ENCODE measurements at places on chromosomes 7 and 10.

GRCh38 chr7:105191331-105191730 lies 177.3 kb downstream of the KMT2E start:
- no peak for DNase-seq

GRCh38 chr7:90178679-90179278 lies 24.5 kb downstream of the STEAP1 start:
- no peak for DNase-seq

- DNase-seq = no peak
These were observed 886.4 kb downstream of the DNAJB9 start for GRCh38 chr7:109456116-109456515.

- DNase-seq = no peak
These were observed 132.2 kb downstream of the CD36 start for GRCh38 chr7:80770675-80771081.

GRCh38 chr10:56624082-56624481 lies 263.0 kb upstream of the ZWINT start:
- DNase-seq = no peak

Measured in activated CD4-positive, alpha-beta T cell treated with anti-CD3 and anti-CD28 coated beads for 24 hours (primary cell).